Neural progenitor cell (in vitro differentiated cells): ENCODE measurements at places on chromosomes 5 and 9. TPM values are rescaled to one million over a fixed set of nuclear protein-coding genes. Genes with fewer than 3 reads are reported as not detected.

- H3K27me3 ChIP-seq, result no peaks in the 10 kb centered on the region
- no peak for DNase-seq
- peaks cover 9% of the 10 kb centered on the region for H3K4me1 ChIP-seq
- no peak overlapping the region for H3K4me3 ChIP-seq
Observed at GRCh38 chr9:71887362-71887761, 23.6 kb downstream of the ABHD17B start.

GRCh38 chr9:121596515-121596914 lies 54.9 kb upstream of the DAB2IP start:
- no peaks in the 10 kb centered on the region for H3K36me3 ChIP-seq
- no peak overlapping the region for H3K27ac ChIP-seq
- peaks cover 12% of the 10 kb centered on the region for H3K4me1 ChIP-seq
- H3K27me3 ChIP-seq, result peaks cover 13% of the 10 kb centered on the region

DNA sequence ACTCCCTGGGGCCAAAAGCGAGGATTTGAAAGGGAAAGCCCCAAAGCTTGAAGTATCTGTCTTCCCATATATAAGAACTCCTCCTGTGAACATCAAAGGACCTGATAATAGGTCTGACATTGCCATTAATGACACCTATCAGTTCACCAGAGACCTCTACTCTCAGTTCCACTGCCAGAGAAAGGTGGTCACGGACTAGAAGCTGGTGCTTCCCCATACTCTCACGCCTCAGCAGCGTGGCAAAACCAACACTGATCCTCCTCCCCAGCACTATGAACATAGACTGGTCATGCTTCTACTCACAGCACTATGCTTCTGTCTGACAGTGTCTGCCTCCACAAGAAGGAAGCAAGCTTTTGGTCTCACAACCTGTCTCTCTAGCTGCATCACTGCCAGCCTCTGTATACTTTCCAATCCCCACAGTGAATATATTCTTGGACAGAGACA lies 37.9 kb downstream of the NRG2 start:
- no peak overlapping the region for H3K4me3 ChIP-seq
- DNase-seq, result no peak
- peaks cover 96% of the 10 kb centered on the region for H3K27me3 ChIP-seq
- H3K27ac ChIP-seq, result no peak overlapping the region
- H3K36me3 ChIP-seq, result no peaks in the 10 kb centered on the region
- no peaks in the 10 kb centered on the region for H3K4me1 ChIP-seq

DNA sequence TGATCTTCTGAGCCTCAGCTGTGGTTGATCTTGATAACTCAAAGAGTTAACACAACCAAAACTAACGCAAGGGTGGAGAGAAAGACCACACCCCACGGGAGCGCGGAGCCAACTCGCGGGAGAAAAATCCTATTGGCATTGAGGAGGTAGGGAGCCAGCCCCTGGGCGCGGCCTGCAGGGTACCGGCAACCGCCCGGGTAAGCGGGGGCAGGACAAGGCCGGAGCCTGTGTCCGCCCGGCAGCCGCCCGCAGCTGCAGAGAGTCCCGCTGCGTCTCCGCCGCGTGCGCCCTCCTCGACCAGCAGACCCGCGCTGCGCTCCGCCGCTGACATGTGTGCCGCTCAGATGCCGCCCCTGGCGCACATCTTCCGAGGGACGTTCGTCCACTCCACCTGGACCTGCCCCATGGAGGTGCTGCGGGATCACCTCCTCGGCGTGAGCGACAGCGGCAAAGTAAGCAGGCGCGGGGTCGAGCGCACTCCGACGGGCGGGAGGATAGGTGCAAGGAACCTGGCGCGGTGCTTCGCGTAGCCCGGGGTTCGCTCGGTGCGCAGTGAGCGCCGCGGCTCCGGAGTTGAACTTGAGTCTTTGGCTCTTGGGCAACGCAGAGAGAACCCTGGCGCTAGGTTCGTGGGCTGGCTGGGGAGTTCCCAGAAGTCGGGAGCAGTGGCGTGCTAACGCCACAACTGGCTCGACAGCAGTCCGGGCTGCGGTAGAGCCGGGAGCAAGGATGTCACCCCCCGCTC lies at the start of gene GDA:
GDA (plus strand) TSS at position 210 of the 745 bp plus-strand sequence; CDS start at position 330, 120 bp downstream.
- no peak within 1 kb of the TSS for H3K27ac ChIP-seq
- H3K27me3 ChIP-seq, result peaks cover 56% of the 10 kb centered on the region
- DNase-seq, result peak; percentile 66
- peak within 1 kb of the TSS; percentile 60 for H3K4me3 ChIP-seq

DNA sequence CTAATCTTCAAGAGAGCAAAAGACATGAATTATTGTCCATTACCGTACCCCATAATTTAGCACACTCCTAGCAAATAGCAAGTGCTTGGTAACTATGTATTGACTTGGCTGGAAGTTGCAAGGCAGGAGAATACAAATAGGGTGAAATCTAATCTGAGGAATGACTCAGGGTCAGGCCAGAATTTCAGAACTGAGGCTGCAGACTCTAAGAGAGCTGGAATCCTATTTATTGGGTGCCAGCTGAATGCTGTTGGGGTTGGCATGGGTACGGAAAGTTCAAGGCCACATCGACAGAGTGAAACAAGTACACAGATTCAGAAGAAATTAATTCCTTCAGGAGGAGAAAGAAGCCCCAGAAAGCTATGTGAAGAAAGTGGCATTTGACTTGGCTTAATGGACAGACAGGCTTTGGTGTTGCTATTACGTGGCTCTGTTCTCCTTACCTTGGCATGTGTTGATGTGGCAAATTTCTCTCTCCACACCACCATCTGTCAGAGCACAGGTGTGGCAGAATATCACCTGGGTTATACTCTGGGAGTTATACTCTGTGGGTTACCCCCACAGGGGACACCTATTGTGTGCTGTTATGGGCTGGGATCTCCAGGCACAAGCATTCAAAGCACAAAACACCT lies 20.9 kb upstream of the ASTN2 start:
- no peaks in the 10 kb centered on the region for H3K36me3 ChIP-seq
- H3K4me1 ChIP-seq, result peaks cover 4% of the 10 kb centered on the region
- no peak overlapping the region for H3K27ac ChIP-seq
- no peak overlapping the region for H3K4me3 ChIP-seq
- H3K27me3 ChIP-seq, result no peaks in the 10 kb centered on the region
- DNase-seq, result no peak

- H3K27ac ChIP-seq, result no peak overlapping the region
- no peaks in the 10 kb centered on the region for H3K27me3 ChIP-seq
- H3K36me3 ChIP-seq, result no peaks in the 10 kb centered on the region
- H3K4me3 ChIP-seq, result no peak overlapping the region
- no peak for DNase-seq
- H3K4me1 ChIP-seq, result peaks cover 5% of the 10 kb centered on the region
Observed at GRCh38 chr9:99305820-99306811, 84.0 kb downstream of the SEC61B start.

DNA sequence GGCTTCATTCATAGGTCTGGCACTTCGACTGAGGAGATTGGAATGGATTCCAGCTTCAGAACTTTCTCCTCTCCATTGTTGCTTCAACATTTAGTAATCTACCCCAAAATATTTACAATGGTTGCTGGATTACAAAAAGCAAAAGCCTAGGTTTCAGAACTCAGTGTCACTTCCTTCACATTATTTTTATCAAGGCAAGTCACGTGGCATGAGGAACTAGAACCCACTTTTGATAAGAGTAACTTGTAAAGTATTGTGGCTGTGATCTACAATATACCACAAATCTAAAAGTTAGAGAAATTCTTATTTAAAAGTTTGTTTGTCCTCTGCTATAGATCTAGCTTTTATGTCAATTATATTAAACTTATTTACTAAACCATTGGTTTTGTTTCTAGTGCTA lies 39.7 kb upstream of the ANKDD1B start:
- H3K4me3 ChIP-seq, result no peak overlapping the region
- H3K27ac ChIP-seq, result no peak overlapping the region
- no peaks in the 10 kb centered on the region for H3K36me3 ChIP-seq
- no peaks in the 10 kb centered on the region for H3K4me1 ChIP-seq
- no peak for DNase-seq
- no peaks in the 10 kb centered on the region for H3K27me3 ChIP-seq

DNA sequence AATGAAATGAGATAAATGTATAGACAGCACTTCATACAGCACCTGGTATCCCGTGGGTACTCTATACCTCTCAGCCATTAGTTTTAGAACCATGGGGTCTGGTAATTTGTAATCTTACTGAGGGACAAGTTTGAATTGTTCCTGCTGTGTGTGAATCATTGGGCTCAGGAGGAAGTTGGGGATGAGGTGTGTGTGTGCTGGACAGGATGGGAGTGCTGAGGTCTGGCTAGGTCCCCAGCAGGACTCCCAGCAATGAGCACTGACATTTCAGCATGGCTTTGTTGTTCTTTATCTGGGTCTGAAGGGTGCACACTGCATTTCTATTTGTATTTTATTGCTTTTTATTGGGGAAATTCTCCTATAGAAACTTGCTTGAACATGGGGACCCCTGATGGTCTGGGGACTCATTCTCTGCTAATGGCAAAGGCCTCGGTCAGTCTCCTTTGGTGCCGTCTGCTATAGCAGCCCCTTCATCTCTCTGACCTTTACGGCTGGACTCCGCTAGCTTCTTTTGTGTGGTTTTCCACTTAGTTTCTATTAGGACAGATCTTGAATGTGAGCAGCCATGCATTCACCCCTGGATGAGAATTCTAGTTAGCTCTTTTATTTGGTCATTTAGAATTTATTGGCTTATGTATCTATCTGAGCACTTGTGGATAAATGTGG lies 98.1 kb downstream of the SREK1 start:
- H3K27me3 ChIP-seq, result no peaks in the 10 kb centered on the region
- H3K27ac ChIP-seq, result no peak overlapping the region
- H3K36me3 ChIP-seq, result no peaks in the 10 kb centered on the region
- DNase-seq, result peak; percentile 8
- H3K4me1 ChIP-seq, result no peaks in the 10 kb centered on the region

GRCh38 chr9:91033270-91033669 lies 231.7 kb downstream of the SYK start:
- H3K27me3 ChIP-seq, result no peaks in the 10 kb centered on the region
- no peak for DNase-seq
- H3K4me3 ChIP-seq, result no peak overlapping the region
- H3K27ac ChIP-seq, result no peak overlapping the region
- peaks cover 11% of the 10 kb centered on the region for H3K4me1 ChIP-seq

- no peaks in the 10 kb centered on the region for H3K4me1 ChIP-seq
- H3K27ac ChIP-seq, result no peak overlapping the region
- H3K4me3 ChIP-seq, result no peak overlapping the region
- no peaks in the 10 kb centered on the region for H3K27me3 ChIP-seq
- no peak for DNase-seq
- H3K36me3 ChIP-seq, result peaks cover 5% of the 10 kb centered on the region
Observed at GRCh38 chr9:94464790-94465189, 90.1 kb upstream of the PCAT7 start.

GRCh38 chr5:138180841-138181240 lies 1.9 kb downstream of the KIF20A start:
- no peak overlapping the region for H3K27ac ChIP-seq
- no peaks in the 10 kb centered on the region for H3K27me3 ChIP-seq
- peak overlapping the region; percentile 79 for H3K4me3 ChIP-seq
- no peak for DNase-seq

GRCh38 chr5:15993334-15993733 lies 186.3 kb downstream of the MARCHF11 start:
- no peak for DNase-seq
- no peaks in the 10 kb centered on the region for H3K36me3 ChIP-seq
- H3K4me1 ChIP-seq, result no peaks in the 10 kb centered on the region
- H3K27ac ChIP-seq, result no peak overlapping the region
- no peaks in the 10 kb centered on the region for H3K27me3 ChIP-seq

DNA sequence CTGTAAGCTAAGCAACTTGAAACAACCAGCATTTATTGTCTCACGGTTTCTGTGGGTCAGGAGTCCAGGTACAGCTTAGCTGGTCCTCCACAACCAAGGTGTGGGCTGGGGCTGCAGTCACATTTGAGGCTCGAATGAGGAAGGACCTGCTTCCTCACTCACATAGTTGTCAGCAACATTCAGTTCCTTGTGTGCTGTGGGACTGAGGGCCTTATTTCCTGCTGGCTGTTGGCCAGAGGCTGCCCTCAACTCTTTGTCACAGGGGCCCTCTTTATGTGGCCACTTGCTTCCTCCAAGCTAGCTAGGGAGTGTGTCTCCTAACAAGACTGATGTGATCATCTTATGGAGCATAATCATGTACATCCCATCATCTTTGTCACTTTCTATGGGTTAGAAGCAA lies 29.2 kb upstream of the SEMA4D start:
- H3K36me3 ChIP-seq, result no peaks in the 10 kb centered on the region
- no peaks in the 10 kb centered on the region for H3K27me3 ChIP-seq
- DNase-seq, result no peak

DNA sequence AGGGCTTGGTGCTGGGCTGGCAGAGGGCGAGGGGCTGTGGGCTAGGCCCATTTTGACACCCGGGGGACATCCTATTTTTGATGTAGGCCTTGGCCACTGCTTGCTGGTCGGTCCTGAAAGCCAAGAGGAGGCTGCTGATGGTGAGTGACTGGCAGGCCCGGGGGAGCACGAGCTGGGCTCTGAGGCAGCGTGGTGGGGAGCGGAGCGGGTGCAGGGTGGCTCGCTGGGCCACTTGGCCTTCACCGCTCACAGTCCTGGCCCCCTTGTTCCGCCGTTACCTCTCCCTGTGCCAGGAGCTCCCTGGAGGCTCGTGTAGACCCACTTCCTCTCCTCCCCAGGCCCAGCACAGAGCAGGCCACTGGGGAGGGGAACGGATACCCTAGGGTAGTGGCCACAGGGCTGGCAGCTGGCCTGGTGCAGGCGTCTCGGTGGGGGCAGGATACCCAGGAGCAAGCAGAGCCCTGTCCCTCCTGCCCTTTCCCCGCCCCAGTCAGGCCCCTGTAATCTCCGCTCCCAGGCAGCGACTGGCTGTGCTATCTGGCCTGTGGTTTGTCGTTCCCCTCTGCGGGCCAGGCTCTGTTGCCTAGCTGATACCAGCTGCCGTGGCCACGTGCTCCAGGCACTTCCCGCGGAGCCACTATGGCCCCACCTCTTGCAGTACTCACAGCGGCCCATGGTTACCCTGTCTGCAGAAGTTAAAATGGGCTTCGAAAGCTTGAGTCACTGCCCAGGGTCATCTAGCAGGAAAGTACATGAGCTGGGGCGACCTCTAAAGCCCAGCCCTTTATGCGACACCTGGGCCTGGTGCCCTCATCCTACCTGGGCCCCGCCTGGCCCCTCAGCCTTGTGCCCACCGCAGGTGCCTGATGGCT lies 11.7 kb upstream of the DOLPP1 start:
- no peaks in the 10 kb centered on the region for H3K36me3 ChIP-seq
- no peak for DNase-seq
- H3K4me1 ChIP-seq, result no peaks in the 10 kb centered on the region
- no peak overlapping the region for H3K27ac ChIP-seq

GRCh38 chr9:87156247-87156646 lies 208.9 kb upstream of the GAS1 start:
- H3K27ac ChIP-seq, result no peak overlapping the region
- H3K4me3 ChIP-seq, result no peak overlapping the region
- H3K27me3 ChIP-seq, result no peaks in the 10 kb centered on the region
- no peak for DNase-seq
- no peaks in the 10 kb centered on the region for H3K36me3 ChIP-seq

The ORM2 gene
- 0.43 TPM in 1 of 2 replicates, not detected in the other for total RNA-seq

The SLC45A2 gene
- total RNA-seq, result 0.06 TPM in 1 of 2 replicates, not detected in the other

The CDH6 gene
- total RNA-seq, result 17.9 and 18.0 TPM in 2 replicates

The CENPK gene
- 73.7 and 134 TPM in 2 replicates for total RNA-seq

The OR1J2 gene
- total RNA-seq, result not detected in 2 replicates
